Fibroblast of lung (primary cell): ENCODE measurements at places on chromosomes 7 and 10. TPM values are rescaled to one million over a fixed set of nuclear protein-coding genes. Genes with fewer than 3 reads are reported as not detected.

DNA sequence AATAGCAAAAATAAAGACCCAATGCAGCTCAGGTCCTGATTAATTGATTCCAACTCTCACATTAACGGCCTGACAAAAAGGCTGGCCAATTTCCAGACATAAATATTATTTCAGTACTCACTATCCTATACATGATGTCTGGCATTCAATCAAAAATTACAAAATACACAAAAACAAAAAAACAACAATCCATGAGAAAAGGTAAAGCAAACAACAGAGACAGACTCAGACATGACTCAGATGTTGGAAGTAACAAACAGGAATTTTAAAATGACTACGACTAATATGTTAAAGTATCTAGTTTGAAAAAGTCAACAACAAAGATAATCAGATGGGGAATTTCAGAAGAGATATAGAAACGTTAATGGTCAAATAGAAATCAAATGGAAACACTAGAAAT lies 152.8 kb downstream of the AMPH start:
- H3K36me3 ChIP-seq: no peaks in the 10 kb centered on the region
- H3K27me3 ChIP-seq: no peaks in the 10 kb centered on the region
- H3K27ac ChIP-seq: no peak overlapping the region

IDI2 gene
- not detected in 2 replicates for total RNA-seq

DNA sequence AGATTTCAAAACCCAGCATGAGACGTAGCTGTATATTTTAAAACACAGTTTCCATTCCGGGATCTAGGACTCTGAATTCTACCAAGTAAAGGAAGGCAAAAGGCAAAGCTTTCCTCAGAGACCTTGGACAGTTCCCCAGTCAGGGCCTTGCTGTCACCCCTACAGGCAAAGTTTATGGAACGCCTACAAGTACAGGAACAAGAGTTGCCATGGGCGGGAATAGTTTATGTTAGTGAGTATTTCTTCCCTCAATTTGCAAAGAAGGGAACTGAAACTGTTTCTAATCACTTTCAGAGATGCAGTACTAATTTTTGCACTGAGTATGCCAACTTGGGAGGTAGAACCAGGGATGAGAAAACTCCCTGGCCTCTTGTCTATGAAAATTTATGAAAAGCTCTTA lies 68.2 kb upstream of the LRGUK start:
- DNase-seq: peak; percentile 3
- H3K4me1 ChIP-seq: no peaks in the 10 kb centered on the region
- no peaks in the 10 kb centered on the region for H3K27me3 ChIP-seq
- no peaks in the 10 kb centered on the region for H3K36me3 ChIP-seq
- no peak overlapping the region for H3K4me3 ChIP-seq
- no peak overlapping the region for H3K27ac ChIP-seq

DNA sequence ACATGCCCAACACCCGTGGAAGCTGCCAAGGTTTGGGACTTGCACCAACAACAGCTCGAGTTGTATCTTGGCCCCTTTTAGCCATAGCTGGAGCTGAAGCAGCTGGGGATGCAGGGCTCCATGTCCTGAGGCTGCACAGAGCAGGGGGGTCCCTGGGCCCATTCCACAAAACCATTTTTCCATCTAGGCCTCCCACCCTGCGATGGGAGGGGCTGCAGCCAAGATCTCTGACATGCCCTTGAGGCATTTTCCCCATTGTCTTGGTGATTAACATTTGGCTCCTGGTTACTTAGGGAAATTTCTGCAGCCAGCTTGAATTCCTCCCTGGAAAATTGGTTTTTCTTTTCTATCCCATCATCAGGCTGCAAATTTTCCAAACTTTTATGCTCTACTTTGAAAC lies 637.8 kb upstream of the VSTM2A start:
- no peaks in the 10 kb centered on the region for H3K4me1 ChIP-seq
- no peaks in the 10 kb centered on the region for H3K36me3 ChIP-seq
- H3K27me3 ChIP-seq: no peaks in the 10 kb centered on the region
- DNase-seq: no peak

DNA sequence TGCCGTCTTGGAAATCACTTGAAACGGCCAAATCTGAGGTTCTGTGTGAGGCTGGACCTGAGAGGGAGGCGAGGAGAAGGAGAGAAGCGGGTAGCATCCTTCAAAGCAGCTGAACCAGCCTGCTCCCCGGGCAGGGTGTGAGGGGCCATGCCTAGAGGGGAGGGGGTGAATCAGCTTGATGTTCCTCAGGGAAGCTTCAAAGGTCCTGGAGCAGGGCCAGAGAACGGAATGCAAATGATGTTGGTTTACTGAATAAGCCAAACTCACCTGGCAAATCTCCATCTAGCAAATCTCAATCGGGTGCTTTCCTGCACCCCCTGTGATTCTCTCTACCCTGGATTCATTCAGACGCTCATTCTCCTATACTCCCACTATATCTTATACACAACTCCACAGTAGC lies 226.9 kb downstream of the WDR11 start:
- H3K36me3 ChIP-seq: no peaks in the 10 kb centered on the region
- DNase-seq: no peak
- H3K4me3 ChIP-seq: no peak overlapping the region
- H3K4me1 ChIP-seq: no peaks in the 10 kb centered on the region
- H3K27ac ChIP-seq: no peak overlapping the region

- no peaks in the 10 kb centered on the region for H3K27me3 ChIP-seq
- H3K27ac ChIP-seq: no peak overlapping the region
- H3K36me3 ChIP-seq: peaks cover 10% of the 10 kb centered on the region
- no peaks in the 10 kb centered on the region for H3K4me1 ChIP-seq
- H3K4me3 ChIP-seq: no peak overlapping the region
These were observed 55.3 kb downstream of the PAXIP1 start for GRCh38 chr7:154947604-154948003.

NPY4R2 gene
- total RNA-seq: not detected in 2 replicates

PDE6C gene
- total RNA-seq: not detected in 2 replicates

GRCh38 chr7:98162758-98163157 lies 48.5 kb upstream of the BHLHA15 start:
- no peaks in the 10 kb centered on the region for H3K27me3 ChIP-seq
- no peak overlapping the region for H3K4me3 ChIP-seq
- H3K36me3 ChIP-seq: no peaks in the 10 kb centered on the region
- no peaks in the 10 kb centered on the region for H3K4me1 ChIP-seq
- no peak for DNase-seq

- no peak overlapping the region for H3K27ac ChIP-seq
- DNase-seq: no peak
- no peak overlapping the region for H3K4me3 ChIP-seq
- no peaks in the 10 kb centered on the region for H3K27me3 ChIP-seq
- no peaks in the 10 kb centered on the region for H3K4me1 ChIP-seq
These were observed 19.1 kb upstream of the SVOPL start for GRCh38 chr7:138720286-138720685.

DNA sequence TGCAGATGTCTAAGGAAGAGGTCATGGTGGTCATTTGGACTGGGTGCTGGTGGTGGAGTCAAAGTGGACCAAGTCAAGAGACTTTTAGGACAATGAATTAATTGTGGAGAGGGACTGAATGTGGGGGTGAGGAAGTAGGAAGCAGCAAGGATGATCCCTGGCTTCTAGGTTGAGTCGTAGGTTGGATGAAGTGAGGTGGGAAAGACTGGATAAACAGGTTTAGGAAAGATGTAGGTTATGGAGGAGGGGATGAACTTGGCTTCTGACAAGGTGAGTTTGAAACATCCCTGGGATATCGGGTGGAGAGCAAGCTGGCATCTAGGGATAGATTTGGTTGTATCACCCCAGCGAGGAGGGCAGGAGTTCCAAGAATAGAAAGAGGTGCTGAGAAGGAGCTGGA lies 7.6 kb downstream of the SEMA4G start:
- no peak overlapping the region for H3K27ac ChIP-seq
- no peak overlapping the region for H3K4me3 ChIP-seq
- no peaks in the 10 kb centered on the region for H3K27me3 ChIP-seq
- H3K4me1 ChIP-seq: no peaks in the 10 kb centered on the region
- H3K36me3 ChIP-seq: peaks cover 6% of the 10 kb centered on the region
- DNase-seq: no peak

DNA sequence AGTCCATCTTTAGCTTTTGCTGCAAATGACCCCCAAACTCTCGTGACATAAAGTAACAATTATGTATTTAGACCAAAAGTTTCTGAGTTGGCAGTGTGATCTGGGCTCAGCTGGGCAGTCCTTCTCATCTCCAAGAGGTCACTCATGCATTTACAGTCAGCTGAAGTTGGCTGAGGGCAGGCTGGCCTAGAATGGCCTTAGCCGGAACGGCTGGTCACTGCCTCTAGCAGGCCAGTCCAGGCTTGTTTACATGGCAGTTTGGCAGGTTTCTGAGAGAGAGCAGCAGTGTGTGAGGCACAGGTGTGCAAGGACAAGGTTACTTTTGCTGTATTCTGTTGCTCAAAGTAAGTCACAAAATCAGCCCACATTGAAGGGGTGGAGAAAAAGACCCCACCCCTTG lies 200.0 kb upstream of the AGK start:
- no peaks in the 10 kb centered on the region for H3K4me1 ChIP-seq
- no peak for DNase-seq
- H3K36me3 ChIP-seq: no peaks in the 10 kb centered on the region
- H3K4me3 ChIP-seq: no peak overlapping the region
- H3K27ac ChIP-seq: no peak overlapping the region
- no peaks in the 10 kb centered on the region for H3K27me3 ChIP-seq

DNA sequence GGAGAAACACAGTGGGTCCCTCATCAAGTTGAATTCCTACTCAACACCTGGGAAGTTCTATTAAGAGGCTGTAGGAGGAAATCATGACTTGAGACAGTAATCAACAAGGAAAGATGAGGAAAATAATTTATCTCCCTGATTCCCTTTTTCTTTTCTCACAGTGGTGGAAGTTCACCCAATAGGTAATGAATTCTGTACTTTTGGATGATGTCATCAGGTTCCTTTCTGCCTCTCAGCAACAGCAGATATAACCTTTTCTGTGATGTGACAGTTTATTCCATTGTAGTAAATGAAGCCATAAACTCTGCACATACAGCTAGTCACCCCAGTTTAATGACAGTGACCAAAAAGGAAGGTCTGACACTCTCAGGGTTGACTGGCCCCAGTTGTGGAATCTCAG lies 1265.0 kb downstream of the NXPH1 start:
- no peak overlapping the region for H3K4me3 ChIP-seq
- DNase-seq: no peak
- H3K36me3 ChIP-seq: no peaks in the 10 kb centered on the region
- H3K4me1 ChIP-seq: no peaks in the 10 kb centered on the region
- H3K27ac ChIP-seq: no peak overlapping the region

- H3K27ac ChIP-seq: no peak overlapping the region
- no peaks in the 10 kb centered on the region for H3K27me3 ChIP-seq
- peak overlapping the region; percentile 31 for H3K4me3 ChIP-seq
- H3K4me1 ChIP-seq: peaks cover 6% of the 10 kb centered on the region
- H3K36me3 ChIP-seq: no peaks in the 10 kb centered on the region
- DNase-seq: no peak
These were observed 772 bp downstream of the HDAC9 start for GRCh38 chr7:18496341-18496700.

DNA sequence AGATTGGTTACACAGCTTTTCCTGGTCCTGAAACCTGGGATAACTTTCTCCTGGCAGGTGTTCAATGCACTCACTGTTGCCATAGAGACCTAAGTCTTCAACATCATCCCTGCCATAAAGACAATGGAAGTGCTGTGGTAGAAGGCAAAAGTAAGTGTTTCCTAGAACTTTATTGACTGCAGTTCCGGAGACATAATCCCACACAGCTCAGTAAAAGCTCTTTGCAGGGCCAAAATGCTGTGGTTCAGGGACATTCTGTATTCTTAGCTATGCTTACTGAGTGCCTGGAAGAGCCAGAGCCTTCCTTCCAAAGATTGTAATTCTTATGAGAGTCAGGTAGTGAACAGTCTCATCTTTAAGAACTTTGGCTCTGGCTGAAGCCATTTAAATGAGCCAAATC lies 5.3 kb downstream of the WIPF3 start:
- peaks cover 27% of the 10 kb centered on the region for H3K27me3 ChIP-seq
- H3K36me3 ChIP-seq: no peaks in the 10 kb centered on the region
- no peak overlapping the region for H3K27ac ChIP-seq
- no peak for DNase-seq

LGI1 gene
- total RNA-seq: not detected in 2 replicates

GRCh38 chr7:22876986-22877729 lies 54.5 kb upstream of the TOMM7 start:
- H3K36me3 ChIP-seq: no peaks in the 10 kb centered on the region
- no peak for DNase-seq

- H3K4me3 ChIP-seq: no peak overlapping the region
- H3K4me1 ChIP-seq: no peaks in the 10 kb centered on the region
- peaks cover 5% of the 10 kb centered on the region for H3K27me3 ChIP-seq
- no peak overlapping the region for H3K27ac ChIP-seq
- H3K36me3 ChIP-seq: no peaks in the 10 kb centered on the region
These were observed 9.2 kb upstream of the SFRP5 start for GRCh38 chr10:97780841-97781617.

CTAGE8 gene
- total RNA-seq: 0.26 and 0.83 TPM in 2 replicates

VWDE gene
- total RNA-seq: under 0.01 and 0.17 TPM in 2 replicates

GRCh38 chr10:95655571-95656290 lies 780 bp downstream of the ALDH18A1 start:
- peak; percentile 51 for DNase-seq
- peaks cover 10% of the 10 kb centered on the region for H3K36me3 ChIP-seq
- no peaks in the 10 kb centered on the region for H3K4me1 ChIP-seq
- peak overlapping the region; percentile 77 for H3K27ac ChIP-seq

GRCh38 chr7:158192956-158193355 lies 394.7 kb downstream of the PTPRN2 start:
- H3K4me1 ChIP-seq: no peaks in the 10 kb centered on the region
- no peaks in the 10 kb centered on the region for H3K27me3 ChIP-seq
- H3K4me3 ChIP-seq: no peak overlapping the region
- DNase-seq: no peak
- no peaks in the 10 kb centered on the region for H3K36me3 ChIP-seq

DNA sequence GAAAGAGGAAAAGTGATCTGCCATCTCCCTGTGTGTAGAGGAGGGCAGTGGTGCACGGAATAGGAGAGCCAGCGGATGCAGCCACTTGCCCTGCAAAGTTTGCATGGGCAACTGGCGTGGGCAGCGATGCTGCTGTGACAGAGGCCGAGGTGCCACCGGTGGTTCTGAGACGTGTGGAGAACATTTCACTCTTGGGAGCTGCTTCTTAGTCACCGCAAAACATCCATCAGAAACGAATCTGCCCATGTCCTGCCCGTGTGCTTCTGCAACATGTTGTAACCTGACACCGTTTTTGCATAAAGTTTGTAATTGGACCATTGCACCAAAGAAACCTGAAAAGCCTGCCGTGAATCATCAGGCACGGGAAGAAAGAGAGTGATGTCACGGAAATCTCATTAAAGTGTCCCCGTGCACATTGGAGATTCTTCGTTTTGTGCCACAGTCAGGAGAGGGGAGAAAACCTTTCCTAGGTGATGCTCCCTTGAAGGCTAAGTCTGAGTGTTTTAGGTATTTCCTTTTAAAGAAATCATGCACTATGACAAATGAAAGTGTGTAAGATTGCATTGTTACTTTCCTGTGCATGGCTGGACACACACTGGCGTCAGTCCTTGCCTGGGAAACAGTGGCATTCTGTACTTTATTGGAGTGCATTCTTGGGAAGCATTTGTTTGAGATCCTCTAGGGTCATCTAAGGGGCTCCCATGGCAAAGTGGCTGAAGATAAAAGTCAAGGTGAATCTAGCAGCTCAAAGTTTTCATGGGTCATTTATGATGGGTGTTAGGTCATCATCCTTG lies 302.6 kb downstream of the KLF6 start:
- H3K4me3 ChIP-seq: peak overlapping the region; percentile 40
- peaks cover 17% of the 10 kb centered on the region for H3K4me1 ChIP-seq
- H3K27me3 ChIP-seq: no peaks in the 10 kb centered on the region
- peak overlapping the region; percentile 53 for H3K27ac ChIP-seq

- H3K36me3 ChIP-seq: no peaks in the 10 kb centered on the region
- no peak overlapping the region for H3K27ac ChIP-seq
These were observed 131.2 kb downstream of the GFRA1 start for GRCh38 chr10:116141855-116142254.

- H3K36me3 ChIP-seq: no peaks in the 10 kb centered on the region
- no peaks in the 10 kb centered on the region for H3K4me1 ChIP-seq
- no peak overlapping the region for H3K27ac ChIP-seq
These were observed 23.4 kb downstream of the ZPBP start for GRCh38 chr7:50069613-50070012.

BTBD16 gene
- total RNA-seq: not detected in 2 replicates
